Activated CD8-positive, alpha-beta T cell treated with anti-CD3 and anti-CD28 coated beads for 36 hours (primary cell): ENCODE measurements at places on chromosomes 12 and 14. TPM values are rescaled to one million over a fixed set of nuclear protein-coding genes. Genes with fewer than 3 reads are reported as not detected.

GRCh38 chr14:62670526-62670925 lies 374.7 kb downstream of the KCNH5 start:
- no peaks in the 10 kb centered on the region for H3K4me1 ChIP-seq
- no peak overlapping the region for H3K4me3 ChIP-seq

DNA sequence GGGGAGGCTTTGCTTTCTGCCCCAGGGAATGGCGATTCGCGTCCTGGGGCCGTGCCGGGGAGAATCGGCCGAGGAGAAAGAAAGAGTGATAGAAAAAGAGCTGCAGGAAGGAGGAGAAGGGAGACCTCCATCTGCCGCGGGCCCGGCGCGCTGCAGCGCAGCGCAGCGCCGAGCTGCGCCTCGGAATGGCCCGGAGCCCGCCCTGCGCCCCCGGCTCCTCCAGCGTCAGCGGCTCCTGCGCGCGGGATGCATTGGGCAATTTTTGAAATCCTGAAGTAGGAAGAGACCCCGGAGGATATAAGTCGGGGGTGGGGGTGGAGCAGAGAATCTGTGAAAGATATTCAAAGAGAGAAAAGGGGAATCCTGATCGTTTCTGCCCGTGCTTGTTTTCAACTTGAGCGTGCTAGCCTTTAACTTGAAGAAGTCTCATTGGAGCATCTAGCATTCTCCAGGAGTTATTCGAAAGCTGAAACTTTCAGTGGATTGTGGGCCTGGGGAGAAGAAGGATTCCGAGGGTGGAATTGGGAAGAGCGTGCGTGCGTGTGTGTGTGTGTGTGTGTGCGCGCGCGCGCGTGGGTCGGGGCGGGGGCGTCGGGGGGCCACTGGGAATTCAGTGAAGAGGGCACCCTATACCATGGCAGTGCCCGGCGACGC lies 441 bp downstream of the PDE3A start:
- H3K4me3 ChIP-seq = peak overlapping the region; percentile 49
- no peak overlapping the region for H3K27ac ChIP-seq
- H3K4me1 ChIP-seq = peaks cover 11% of the 10 kb centered on the region
- H3K27me3 ChIP-seq = peaks cover 42% of the 10 kb centered on the region
- H3K36me3 ChIP-seq = no peaks in the 10 kb centered on the region

The CMTM5 gene
- total RNA-seq = not detected

The GLS2 gene
- 5.2 TPM for total RNA-seq
